GM12892 (cell line): ENCODE measurements at places on chromosomes 13 and 19.

DNA sequence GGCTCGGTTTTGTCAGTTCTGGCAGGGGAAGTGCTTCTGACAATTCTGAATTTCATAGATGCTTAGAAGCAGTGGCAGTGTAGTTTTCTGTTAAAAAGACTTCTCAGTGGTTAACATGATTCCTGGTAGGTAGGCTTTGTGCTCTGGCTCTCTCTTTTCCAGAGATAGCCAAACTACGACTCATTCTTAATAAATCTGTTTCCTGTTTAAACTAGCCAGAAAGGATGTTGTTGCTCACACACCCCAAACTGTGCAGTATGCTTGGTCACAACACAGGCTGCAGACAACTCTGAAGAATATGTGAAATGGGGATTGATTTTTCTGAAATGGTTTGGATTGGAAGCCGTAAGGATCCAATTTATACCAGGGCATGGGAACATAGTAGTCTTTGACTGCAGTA lies 711.5 kb downstream of the PCDH17 start:
- DNase-seq, result no peak

DNA sequence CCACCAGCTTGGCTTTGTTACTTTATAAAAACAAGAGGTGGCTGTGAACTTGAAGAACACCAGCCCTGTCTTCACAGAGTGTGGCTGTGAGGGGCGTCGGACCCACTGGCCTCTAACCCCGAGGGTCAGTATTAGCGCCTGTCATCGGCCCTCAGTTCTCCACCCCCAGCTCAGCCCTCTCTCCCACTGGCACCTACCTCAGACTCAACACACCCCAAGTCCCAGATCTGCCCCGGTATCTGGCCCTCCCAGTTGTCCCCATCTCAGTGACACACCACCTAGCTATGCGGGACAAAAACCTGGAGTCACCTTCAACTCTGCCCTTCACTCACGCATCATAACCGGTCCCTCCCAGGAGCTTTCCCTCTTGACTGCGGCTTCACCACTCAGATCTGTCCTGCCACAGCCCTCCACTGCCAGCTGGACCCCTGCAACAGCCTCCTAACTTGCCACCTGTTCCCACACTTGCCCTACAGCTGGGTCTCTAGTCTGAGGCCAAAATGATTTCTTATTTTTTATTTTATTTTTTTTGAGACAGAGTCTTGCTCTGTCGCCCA lies 45.4 kb downstream of the PEPD start:
- DNase-seq, result no peak

DNA sequence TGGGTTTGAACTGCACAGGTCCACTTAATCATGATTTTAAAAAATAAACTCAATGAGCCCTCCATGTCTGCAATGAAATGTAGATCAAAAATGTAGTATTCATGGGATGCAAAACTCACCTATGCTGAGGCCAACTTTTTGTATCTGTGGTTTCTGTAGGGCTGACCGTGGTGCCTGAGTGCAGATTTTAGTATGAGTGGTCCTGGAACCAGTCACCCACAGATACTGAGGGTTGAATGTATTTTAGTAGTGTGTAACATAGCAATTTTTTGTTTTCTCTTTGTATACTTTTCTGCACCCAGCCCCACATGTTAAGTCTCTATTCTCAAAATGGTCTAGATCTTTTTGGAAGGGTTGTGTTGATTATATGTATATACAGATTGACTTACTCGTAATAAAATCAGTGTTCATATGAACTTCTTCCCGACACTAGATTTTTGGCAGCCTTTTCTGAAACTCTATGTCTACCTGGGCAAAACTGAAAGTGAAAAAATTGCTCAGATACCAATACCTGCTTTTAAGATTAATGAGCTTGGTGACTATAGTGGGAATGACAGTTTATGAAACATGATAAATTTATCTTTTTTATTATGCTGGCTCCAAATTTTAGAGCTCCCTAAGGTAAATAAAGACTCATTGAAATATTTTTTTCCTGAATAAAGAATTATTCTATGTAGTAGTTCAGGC lies 51.6 kb downstream of the DNAJC15 start:
- no peak for DNase-seq

GRCh38 chr13:29957320-29957719 lies 106.9 kb upstream of the UBL3 start:
- no peak for DNase-seq

DNA sequence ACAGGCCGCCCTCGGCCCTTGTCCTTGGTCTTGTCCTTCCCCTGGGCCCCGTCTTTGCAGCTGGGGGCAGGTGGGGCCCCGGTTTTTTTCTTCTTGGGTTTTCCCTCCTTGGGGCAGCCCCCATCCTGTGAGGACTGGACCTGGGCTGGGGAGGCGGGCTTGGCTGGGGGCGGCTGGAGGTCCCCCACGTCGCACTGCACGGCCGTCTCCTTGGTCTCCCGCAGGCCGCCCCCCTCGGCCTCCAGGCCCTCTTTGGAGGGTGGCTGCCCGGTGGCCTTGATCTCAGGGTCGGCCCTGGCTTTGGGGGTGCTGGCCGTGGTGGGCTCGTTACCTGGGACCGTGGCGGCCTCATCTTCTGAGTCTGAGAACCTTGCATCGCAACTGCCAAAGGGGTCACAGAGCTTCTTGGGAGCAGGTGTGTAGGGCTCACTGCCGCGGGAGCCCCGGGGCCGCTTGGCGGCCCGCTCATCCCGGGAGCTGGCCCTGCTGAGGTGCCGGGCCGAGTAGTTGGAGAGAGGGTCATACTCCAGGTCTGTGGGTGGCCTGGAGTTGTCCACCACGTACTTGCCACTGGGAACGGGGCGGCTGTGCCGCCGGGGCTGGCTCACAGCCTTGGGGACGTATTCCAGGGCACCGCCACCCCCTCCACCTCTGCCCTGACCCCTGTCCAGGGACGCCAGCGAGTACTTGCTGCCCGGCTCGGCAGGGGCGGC lies 15.6 kb upstream of the ATP8B3 start:
- DNase-seq, result no peak

- no peak for DNase-seq
Measured at GRCh38 chr19:38122402-38123093, 101.5 kb downstream of the DPF1 start.

- no peak for DNase-seq
Measured at GRCh38 chr19:48152551-48152950, 17.6 kb downstream of the LIG1 start.

- no peak for DNase-seq
Measured at GRCh38 chr13:93339550-93339949, 112.9 kb downstream of the GPC6 start.

DNA sequence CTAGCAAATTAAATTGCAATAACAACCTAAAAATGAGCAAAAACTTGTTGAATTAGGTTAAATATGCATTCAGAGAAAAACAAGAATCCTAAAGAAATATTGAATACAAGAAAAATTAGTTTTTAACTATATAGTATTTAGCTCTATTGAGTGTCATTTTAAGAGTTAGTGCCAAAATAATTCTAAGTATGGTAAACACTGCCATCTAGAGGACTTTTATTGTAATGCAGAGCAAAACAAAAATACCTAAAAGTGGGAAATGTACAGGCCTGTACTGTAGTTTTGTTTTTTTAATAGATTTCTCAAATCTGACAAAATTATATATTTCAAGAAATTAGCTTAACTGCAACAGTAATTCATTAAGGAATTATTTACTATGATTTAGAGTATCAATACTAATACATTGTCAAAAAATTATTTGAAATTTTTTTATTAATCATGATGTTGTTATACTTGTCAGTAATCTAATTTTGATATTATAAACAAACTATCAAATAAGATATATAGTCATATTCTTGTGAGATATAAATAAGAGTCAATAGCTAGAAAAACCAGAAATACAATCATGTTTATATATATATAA lies 8.2 kb upstream of the PCDH9 start:
- DNase-seq, result no peak

DNA sequence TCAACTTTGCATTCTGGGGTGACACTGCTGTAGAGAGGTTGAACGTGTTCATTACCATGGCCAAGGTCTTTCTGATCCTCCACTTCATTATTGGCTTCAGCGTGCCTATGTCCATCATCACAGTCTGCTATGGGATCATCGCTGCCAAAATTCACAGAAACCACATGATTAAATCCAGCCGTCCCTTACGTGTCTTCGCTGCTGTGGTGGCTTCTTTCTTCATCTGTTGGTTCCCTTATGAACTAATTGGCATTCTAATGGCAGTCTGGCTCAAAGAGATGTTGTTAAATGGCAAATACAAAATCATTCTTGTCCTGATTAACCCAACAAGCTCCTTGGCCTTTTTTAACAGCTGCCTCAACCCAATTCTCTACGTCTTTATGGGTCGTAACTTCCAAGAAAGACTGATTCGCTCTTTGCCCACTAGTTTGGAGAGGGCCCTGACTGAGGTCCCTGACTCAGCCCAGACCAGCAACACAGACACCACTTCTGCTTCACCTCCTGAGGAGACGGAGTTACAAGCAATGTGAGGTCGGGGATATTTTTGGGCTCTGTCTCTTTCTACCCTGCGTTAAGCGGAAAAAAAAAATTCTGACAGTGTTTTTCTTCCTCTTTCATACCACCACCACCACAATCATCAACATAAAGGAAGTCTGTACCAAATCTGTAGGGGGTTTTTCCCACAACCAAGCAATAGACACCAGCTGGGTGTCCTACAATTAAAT lies 29.5 kb downstream of the FPR3 start:
- DNase-seq, result no peak
